ENCODE measurements at places on chromosomes 5 and 9.
A peak's percentile ranks its signal among the peaks of the same experiment; 100 is the strongest.

- no peak for DNase-seq
These were observed 23.7 kb downstream of the NKX2-5 start for GRCh38 chr5:173211284-173211683.

GRCh38 chr9:109181284-109181683, 14.2 kb upstream of the FRRS1L start:
- DNase-seq, result no peak

- no peak for DNase-seq
These were observed at the start of gene PTGER4 for GRCh38 chr5:40679913-40680681. Gene PTGER4, plus strand, starts transcription at chr5:40679915. Its CDS starts 1,079 bp downstream, at chr5:40680994.

DNA sequence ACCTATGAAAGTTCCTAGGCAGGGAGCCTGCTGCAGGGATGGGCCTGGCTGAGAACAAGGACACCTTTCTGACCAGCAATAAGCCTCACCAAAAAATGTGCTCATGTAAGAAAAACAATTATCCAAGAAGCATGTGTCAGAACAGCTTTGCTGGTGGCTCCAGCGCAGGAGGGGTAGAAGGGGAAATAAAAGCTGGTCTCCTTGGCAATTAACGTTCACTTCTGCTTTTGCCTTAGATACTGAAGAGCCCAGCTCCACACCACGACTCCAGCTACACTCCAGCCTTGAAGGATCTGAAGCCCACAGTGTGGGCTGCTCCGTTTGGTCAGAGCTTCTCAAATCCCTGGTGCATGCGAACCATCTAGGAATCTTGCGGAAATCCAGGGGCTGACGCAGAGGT, 107.6 kb upstream of the PHYKPL start:
- DNase-seq, result no peak

DNA sequence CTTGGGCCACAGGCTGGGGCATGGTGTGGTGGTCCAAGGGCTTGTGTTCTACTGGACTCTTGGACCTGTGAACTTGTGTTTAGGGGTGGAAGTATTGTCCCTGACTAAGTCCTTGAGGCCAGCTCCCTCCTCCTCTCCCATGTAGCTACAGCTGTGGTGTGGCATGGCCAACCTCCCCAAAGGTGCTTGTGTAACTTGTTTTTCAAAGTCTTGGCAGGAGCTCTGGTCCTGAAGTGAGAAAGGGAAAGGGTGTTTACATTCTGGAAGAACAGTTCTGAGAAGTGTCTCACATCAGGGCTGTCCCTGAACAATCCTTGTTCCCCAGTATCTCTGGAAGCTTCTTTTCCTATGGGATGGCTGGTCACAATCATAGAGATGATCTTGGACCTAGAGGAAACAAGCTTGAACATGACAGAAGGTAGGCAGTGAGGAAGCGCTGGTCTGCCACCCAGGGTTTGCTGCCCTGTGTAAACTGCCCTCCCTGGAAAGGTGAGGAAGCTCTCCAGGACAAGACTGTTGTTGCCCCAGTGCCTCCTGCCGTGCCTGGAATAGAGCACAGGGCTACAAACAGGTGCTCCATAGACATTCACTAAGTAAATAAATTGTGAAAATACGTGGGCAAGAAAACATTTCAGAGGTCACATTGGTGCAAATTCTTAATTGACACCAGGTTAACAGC, 64.6 kb upstream of the KLF9 start:
- DNase-seq, result no peak

DNA sequence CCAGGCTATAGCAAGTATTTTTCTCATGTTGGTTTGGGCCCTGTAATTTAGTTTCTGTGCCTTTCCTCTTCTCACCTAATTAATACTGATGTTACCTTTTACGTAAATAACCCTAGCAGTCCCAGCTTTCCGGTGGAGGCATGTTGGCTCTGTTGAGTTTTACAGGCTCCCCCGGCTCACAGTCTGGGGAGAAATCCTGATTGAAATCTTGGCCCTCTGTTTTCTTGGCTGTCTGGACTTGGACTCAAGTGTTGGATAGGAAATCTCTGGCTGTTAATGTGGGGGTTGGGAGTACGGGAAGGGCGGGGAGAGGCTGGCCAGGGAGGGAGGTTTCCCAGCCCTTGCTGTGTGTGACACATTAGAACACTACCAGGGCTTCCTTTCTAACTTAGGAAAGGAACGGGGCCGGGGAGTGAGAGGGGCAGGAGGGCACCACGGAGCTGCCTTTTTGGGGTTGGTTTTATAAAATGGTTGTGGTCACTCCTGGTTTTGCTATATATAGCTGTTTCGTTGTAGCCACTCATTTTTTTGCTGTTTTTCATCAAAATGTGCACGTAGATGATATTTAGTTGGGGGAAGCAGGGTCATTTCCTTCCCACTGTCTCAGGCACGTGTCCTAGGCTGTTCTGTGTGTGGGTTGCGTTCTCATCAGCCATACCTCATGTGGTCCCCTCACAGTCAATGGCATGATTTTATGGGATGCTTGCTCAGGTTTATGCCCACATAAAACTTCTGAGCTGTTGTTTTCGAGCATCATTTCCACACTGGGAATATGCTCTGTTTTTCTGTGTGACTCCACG, 11.0 kb downstream of the TRIO start:
- peak; percentile 80 for DNase-seq

- DNase-seq, result no peak
These were observed 25.7 kb upstream of the OBP2B start for GRCh38 chr9:133234577-133235322.

DNA sequence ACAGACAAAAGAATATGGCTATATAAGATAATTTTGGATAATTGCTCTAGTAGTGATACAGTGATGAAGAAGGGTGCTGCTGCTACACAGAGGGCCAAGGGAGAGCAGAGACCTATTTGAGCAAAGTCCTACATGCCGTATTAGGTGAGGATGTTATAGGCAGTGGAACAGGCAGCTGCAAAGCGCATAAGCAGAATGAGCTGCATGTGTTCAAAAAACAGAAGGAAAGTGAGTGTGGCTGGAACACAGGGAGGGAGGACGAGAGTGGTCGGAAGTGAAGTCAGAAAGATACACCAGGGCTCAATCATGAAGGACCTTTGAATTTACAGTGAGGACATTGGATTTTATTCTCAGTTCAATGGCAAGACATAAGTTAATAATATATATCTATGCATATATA, 35.4 kb downstream of the ITGA2 start:
- no peak for DNase-seq

DNA sequence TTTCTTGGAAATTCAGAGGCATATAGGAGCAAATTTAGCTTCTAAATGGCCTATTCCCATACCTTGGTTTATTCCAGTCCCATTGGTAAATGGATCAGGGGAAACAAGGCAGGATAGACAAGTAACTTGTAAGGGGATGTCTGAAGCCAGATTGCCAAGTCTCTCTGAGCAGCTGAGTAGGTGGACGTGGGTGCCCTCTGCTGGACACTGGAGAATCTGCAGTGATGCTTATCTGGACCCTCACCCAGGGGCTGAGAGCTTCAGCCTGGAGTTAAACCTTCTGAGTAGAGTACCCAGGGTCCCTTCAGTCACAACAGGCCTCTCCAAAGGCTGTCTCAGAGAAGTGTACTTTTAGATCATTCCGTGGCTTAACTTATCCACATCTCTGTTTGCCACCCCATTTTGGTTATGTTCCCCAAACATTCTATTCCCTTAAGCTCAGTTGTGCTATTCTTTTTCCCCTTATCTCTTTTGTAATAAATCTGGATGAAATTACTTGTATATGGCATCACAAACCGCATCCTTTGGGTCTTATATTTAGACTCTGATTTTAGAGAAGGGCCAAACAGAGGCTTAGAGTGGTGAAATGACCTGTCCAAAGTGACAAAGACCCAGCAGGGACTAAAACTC, 218.3 kb upstream of the GLRA1 start:
- peak; percentile 34 for DNase-seq

DNA sequence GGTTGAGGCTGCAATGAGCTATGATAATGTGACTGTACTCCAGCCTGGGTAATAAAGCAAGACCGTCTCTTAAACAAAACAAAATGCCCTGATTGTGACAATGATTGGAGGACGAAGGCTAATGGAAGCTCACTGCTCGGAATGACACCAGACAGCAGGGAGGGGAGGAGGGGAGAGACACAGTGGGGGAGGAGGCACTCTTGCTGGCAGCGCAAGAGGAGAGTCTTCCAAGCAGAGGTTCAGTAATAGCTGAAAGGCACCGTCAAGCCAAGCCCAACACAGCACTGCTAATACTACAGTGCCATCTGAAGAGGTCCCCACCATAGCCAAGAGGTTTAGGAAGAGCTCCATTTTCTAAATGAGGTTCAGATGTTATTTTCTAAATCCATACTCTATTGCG, 102.3 kb downstream of the GLDC start:
- DNase-seq, result no peak

GRCh38 chr5:66232275-66232674, 88.2 kb downstream of the SREK1 start:
- DNase-seq, result no peak

GRCh38 chr5:125525356-125525755, 778.9 kb upstream of the ZNF608 start:
- no peak for DNase-seq

- no peak for DNase-seq
These were observed 2.7 kb downstream of the GNAQ start for GRCh38 chr9:78028926-78029325.

GRCh38 chr5:174229068-174229467, 183.6 kb downstream of the NSG2 start:
- DNase-seq, result no peak

GRCh38 chr9:38020151-38021076, 48.6 kb downstream of the SHB start:
- no peak for DNase-seq

GRCh38 chr5:143812085-143812705, at the start of gene HMHB1:
Gene HMHB1, plus strand, starts transcription at chr5:143812161.
- DNase-seq, result no peak

- DNase-seq, result no peak
These were observed 80.3 kb downstream of the ZSWIM6 start for GRCh38 chr5:61412361-61412760.

DNA sequence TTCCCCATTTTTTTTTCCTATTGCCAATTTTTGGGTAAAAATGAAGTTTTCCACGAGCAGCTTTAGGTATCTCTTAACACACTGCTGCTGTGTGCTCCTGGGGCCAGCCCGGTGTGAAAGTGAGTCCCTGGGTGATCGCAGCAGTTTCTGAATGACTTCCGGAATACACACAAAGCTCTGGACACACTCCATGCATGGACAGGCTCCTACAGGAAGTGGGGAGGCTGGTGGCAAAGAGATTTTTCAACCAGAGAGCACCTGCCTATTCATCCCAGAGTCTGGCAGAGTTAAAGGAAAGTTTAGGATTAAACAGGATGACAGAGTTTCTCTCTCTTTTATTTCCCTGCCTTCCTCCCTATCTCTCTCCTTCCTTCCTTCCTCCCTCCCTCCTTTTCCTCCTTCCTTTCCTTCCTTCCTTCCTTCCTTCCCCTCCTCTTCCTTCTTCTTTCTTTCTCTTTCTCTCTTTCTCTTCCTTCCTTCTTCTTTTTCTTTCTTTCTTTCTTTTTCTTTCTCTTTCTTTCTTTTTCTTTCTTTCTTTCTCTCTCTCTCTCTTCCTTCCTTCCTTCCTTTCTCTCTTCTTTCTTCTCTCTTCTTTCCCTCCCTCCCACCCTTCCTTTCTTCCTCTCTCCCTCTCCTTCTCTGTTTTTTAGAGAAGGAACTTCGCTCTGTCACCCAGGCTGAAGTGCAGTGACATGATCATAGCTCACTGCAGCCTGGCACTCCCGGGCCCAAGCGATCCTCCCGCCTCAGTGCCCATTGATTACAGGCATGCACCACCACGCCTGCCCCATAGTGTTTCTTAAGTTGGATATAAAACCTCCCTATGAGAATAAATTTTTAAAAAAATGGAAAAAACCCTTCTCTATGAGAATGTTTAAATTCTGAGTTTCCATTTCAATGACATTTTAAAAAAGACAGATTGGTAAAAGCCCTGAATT, 38.7 kb upstream of the UBTD2 start:
- DNase-seq, result no peak

GRCh38 chr5:75558981-75559632, 47.4 kb downstream of the POLK start:
- peak; percentile 5 for DNase-seq

- DNase-seq, result no peak
These were observed 31.2 kb upstream of the OTP start for GRCh38 chr5:77669677-77670076.

DNA sequence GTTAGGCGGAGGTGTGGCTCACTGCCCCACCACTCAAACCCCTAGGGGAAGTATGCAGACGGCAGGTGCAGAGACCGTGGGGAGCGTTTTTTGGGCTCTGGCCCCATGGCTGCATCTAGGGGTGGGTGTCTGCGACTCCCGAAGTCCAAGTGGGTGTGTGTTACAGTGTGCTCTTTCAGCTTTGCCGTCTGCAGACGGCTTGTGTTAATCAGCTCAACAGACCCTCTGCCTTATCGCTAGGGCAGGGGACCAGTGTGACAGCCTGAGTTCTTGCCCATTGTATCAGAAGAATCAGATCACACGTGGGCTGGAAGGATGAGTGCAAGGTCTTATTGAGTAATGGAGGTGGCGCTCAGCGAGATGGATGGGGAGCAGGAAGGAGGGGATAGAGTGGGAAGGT, 162.8 kb downstream of the ENC1 start:
- DNase-seq, result no peak

GRCh38 chr9:72924154-72924790, 28.6 kb downstream of the ALDH1A1 start:
- DNase-seq, result no peak

- DNase-seq, result no peak
These were observed 445.0 kb upstream of the SMC2 start for GRCh38 chr9:103649086-103649485.

- no peak for DNase-seq
These were observed 24.9 kb downstream of the ADAM19 start for GRCh38 chr5:157550663-157551062.

DNA sequence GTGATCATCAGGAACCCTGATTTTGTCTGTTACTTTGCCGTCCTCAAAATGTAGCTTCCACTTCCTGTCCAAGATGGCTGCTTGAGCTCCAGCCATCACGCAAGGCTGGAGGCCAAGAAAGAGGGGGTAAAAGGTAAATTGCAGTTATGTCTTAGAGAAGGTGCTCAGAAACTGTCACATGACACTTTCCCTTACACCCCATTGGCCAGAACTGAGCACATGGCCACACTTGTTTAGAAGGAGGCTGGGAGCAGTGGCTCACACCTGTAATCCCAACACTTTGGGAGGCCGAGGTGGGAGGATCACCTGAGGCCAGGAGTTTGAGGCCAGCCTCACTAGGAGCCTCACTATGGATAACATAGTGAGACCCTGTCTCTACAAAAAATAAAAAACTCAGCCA, 140.9 kb downstream of the RGS3 start:
- DNase-seq, result no peak

GRCh38 chr9:74887981-74888370, 255 bp upstream of the TRPM6 start:
- no peak for DNase-seq

DNA sequence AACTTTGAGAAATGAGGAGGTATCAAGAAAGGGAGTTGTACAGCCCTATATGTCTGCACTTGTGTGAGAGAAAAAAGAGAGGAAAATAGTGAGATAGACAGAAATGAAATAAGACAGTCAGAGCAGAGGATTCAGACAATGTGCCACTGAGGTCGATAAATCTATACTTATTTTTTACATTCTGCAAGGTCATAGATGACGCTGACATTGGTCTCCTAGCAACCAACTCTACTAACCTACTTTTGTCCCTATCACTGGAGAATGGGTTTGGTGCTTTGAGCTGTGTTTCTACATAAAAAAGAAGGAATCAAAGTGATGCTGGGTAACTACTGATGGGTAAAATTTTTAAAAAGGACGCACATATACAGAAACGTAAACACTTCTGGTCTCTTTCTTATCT, 573.3 kb upstream of the RORB start:
- DNase-seq, result no peak

- peak; percentile 82 for DNase-seq
These were observed 134.4 kb downstream of the AOPEP start for GRCh38 chr9:94860678-94861588.

- DNase-seq, result no peak
These were observed 147.6 kb downstream of the MAN2A1 start for GRCh38 chr5:109837231-109837861.

GRCh38 chr9:82458296-82458695, 469.7 kb downstream of the SPATA31D1 start:
- no peak for DNase-seq
